Activated CD4-positive, alpha-beta T cell treated with anti-CD3 and anti-CD28 coated beads, Interleukin-2, amount 10 ng/mL, durations not matched to agents 7 days and 5 days (primary cell): ENCODE measurements at places on chromosomes 3 and 15.

DNA sequence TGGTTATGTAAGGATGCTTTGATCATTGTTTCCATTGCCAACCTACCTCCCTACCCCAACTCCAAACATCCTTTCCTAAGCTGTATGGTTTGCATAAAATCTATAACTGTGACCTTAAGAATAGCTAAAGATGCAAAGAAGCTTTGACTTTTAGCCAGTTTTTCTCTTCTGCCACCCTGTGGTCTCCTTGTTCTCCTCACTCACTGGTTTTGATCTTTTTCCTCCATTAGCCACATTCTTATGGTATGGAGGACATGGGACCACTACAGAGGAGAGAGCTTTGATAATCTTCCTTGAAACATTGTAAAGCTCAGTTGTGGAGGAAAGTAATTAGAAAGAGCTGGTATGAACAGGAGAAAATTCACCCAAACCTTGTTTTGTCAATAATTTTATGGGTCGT, 115.9 kb downstream of the NEK11 start:
- no peak for DNase-seq

DNA sequence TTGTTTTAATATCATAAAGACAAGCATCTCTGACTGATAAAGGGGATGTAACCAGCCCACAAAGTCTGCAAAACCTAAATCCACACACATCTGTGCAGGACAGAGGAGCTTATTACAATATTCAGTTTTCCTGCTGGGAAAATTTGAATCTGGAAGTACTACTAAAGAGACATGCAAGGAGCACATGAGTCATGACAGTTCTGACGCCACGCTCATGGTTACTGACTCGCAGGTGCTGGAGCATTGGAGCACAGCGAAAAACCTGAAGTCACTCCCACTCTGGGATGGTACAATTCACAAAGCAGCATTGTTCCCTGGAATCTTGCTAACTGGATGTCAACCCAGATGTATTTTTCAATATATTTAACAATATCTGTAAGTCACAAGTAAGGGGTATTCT, 7.6 kb upstream of the ISL2 start:
- DNase-seq, result no peak

DNA sequence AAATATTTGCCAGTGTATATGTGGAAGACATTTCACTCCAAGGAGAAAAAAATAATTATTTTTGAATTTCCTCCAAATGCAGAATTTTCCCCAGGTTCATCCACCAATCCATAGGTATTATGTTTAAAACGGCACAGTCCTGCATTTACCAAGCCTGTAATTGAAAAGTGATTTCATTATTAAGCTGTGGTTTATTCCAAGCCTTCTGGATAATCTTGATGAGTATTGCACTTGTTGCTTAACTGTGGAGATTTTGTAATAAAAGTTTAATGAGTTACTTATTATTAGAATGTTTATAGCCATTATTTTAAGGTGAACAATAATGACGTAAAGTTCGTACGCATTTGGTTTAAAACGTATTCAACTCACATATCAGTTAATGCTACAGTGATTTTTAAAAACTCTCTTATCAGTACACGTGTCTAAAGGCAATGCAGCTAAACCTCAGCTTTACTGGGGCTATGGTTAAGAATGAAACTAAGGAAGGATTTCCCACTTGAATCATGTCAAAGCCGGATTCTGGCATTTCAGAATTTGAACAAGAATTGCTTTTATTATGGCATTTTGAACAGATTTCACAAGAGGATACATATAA, 283.9 kb downstream of the MECOM start:
- no peak for DNase-seq

DNA sequence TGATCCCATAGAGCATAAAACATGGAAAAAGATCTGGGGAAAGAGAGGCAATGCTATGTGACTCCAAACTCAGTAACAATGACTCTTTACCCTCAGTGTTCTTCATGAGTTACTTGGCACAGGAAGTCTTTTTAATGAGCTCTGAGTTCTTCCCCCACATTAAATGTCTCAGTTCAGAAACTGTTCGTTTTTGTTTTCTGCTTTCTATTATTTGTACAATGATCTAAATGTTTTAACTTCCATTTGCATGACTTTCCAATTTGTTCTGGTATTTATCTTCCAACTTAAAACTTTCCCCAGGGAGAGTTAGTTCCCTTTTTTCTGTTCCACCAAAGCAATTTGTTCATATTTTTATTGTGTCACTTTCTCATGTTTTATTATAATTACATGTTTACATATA, 177.0 kb upstream of the ZBTB20 start:
- DNase-seq, result no peak

- no peak for DNase-seq
These were observed 284.8 kb downstream of the OTOL1 start for GRCh38 chr3:161781381-161781780.

DNA sequence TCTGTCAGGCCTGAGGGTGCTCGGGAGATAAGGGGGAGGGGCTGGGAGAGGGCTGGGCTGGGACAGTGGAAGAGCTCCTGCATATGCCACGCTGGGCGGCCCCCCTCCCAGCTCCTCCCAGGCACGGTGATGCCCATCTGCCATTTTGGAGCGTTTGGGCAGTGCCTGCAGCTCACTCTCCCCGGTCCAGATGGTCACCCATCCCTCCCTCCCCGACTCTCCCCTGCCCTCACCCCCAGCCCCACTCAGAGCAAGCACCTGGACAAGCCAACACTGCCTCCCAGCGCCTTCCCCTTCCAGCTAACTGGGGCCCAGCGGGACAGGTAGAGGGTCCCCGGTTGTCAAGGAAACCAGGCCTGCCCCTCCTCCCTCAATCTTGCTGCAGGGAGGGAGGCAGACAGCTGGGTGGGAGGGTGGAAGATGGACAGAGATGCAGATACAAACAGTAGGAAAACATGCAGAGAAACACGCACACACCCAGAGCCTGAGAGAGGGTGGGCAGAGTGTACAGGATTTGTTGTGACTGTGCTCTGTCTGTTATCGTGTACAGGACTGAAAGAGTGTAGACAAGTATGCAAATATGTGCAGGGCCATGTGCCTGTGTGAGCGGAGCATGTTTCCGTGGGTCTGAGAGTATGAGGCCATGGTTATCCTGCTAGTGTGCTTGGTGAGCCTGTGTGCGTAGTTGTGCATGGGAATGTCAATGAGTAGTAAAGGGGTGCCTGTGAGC, 17.5 kb upstream of the CORO2B start:
- DNase-seq, result no peak

DNA sequence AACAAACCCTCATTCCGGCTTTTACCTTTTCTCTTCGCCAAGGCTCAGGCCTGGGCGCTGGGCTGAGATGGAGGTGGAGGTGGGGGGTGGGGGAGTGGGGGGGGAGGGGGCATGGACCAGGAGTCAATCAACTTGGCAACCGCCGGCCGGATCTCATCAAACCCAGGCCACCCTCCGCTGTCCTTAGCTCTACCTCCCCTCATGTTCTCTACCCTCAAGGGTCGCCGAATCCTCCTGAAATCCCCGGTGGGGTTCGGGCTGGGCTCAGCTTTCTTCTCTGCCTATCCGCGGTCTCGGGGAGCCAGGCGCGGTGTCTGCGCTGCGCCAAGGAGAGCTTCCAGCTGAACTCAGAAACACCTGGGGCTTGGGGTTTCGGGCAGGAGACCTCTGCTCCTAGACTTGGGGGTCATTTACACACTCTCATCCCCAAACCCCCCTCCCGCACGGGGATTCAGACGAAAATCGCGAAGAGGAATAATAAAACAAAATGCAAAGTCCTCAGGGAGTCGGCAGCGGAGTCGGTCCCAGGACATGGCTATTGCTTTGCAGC, 2.5 kb downstream of the ONECUT1 start:
- no peak for DNase-seq

DNA sequence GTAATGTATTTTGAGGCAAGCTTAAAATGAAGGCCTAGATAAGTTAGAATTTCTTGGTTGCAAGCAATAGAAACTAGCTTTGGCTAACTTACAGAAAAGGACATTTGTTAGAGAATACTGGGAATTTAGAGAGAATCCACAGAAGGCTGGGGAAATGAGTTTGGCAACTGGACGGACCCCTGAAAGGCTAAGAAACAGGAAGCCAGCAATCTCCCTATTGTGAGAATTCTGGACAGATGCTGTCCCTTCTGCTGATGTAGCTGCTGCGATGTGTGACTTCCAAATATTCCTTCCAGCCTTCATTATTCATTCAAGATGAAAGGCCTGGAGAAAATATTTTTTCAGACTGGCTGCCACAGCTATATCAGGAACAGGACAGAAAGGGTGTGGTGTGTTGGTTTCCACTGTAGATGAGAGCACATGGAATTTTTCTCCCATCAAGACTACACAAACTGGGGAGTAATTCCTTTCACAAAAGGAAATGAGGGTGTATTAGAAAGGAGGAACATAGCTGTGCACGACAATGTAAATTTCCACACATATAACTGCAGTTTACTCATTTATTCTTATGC, 213.5 kb downstream of the CPNE4 start:
- no peak for DNase-seq

DNA sequence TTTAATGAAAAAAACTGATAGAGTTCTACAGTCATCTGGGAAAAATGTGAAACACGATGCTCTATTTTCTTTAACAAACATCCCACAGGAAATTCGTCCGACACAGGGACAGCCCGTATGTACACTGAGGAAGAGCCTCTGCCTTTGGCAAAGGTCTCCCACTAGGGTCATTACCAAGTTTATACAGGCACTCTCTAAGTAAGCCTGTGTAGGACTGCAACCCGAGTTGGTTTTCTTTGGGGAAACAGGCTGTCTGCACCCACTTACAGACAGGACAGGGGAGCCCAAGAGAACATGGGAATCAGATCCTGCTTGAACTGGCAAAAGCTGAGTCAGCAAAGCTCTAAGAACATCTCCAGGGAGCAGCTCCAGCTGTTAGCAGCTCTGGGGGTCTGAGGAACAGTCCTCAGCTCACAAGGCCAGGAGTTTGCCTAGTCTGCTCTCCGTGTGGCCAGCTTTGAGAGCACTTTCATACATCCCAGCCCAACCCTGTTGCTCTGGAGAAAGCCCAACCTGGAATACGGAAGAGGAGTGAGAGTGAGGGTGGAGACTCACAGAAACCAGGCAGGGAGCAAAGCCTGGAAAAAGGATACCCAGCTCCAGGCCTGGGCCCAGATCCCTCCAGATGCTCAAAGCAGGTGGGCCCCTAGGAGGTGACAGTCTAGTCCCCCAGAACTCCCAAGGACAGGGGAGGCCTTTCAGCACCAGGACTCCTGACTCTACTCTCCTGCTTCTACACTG, 1.9 kb downstream of the TBC1D2B start:
- no peak for DNase-seq

- no peak for DNase-seq
These were observed 1132.8 kb downstream of the OTOL1 start for GRCh38 chr3:162629372-162629771.

DNA sequence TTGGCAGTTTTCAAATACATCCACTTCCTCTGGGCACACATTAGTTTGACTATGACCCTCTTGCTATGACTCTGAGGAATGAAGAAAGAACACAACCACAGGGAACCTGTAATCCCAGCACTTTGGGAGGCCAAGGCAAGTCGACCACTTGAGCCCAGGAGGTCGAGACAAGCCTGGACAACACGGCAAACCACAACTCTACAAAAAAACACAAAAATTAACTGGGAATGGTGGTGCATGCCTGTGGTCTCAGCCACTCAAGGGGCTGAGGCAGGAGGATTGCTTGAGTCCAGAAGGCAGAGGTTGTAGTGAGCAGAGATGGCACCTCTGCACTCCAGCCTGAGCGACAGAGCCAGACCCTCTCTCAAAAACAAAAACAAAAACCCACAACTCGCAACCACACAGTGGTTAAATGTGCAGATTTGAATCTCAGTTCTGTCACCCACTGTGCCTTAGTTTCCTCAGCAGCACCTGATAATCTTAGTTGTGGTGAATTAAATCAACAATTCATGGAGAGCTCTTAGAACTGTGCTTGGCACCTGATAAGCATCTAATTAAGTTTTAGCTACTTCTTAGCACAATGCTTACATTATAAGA, 65.7 kb downstream of the MYLK start:
- no peak for DNase-seq

GRCh38 chr15:68510558-68510957, 68.2 kb upstream of the CORO2B start:
- no peak for DNase-seq

GRCh38 chr3:5169807-5170206, 17.7 kb upstream of the EDEM1 start:
- no peak for DNase-seq

- no peak for DNase-seq
These were observed 68.1 kb downstream of the KLF15 start for GRCh38 chr3:126289096-126289495.

DNA sequence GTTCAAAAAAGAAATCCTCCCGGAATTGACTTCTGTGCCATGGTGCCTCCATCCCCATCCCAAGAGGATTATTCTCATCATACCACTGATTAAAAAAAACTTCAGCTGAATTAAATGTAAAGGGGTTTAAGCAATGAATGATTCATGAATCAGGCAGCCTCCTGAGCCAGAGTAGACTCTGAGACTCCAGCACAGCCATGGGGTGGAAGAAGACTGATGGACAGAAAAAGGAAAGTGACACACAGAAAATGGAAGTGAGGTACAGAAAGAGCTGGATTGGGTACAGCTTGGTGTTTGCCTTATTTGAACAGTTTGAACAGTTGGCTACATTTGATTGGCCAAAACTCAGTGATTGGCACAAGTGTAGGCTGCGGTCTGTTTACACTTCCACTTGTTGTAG, 224.8 kb upstream of the ATP10A start:
- DNase-seq, result no peak

DNA sequence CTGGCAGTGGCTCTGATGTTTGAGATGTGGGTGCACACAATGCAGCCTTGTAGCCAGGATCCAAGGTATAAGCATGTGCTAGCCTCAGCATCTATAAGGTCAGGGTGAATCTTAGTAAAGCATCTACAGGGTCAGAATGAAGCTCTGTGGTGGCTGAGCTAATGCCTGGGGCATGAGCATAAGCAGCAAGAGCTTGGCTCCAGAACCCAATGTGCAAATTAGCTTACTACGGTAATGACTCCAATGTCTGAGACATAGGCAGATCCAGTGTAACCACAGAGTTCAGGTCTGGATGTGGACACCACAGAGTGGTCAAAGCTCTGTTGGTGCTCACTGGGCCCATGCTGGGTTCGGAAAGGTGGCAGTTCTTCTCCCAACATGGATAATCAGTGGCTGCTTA, 304.5 kb upstream of the NECTIN3 start:
- no peak for DNase-seq
